Suprapubic skin (tissue), 4 donors: ENCODE measurements at places on chromosomes 4 and X. TPM values are rescaled to one million over a fixed set of nuclear protein-coding genes. Genes with fewer than 3 reads are reported as not detected.

Gene CLDN34
- total RNA-seq: not detected

Gene PTCHD1
- 0.13 TPM for total RNA-seq

DNA sequence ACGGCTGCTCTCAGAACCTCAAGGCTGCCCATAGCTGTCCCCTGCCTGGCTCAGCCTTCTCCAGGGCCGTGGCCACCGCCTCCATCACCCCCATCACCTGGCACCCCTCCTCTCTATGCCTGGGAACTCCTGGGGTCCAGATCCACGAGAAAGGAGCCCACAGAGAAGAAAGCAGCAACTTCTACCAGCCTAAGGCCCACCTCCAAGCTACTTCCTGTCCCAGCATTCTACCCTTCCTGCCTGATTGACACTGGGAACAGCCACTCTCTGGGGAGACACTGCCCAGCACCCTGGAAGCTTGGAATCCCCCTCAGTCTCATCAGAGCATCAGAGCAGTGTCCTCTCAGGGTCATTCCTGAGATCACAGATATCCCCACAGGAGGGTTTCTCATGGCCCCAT, 36.9 kb upstream of the PROM1 start:
- no peak overlapping the region for H3K4me3 ChIP-seq
- H3K4me1 ChIP-seq: no peaks in the 10 kb centered on the region
- DNase-seq: no peak

DNA sequence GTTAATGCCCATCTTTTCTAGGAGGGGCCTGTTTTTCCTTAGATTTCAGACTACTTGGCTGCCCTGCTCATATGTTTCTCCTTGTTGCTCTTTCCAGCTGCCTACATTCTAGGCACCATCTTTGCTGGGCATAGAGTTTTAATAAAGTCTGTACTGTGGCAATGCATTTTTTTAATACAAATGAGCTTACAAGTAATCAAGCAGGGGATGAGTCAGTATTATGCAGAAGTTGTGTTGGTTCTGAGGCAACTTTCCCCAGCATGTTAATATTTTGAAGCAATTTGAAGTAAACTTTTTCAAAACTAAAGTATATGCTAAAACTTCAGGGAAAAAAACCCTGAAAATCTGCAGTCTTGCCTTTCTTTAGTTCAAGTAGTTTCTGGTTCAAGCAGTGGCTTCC, 372.0 kb upstream of the GATB start:
- no peak overlapping the region for H3K27ac ChIP-seq
- H3K4me1 ChIP-seq: no peaks in the 10 kb centered on the region
- H3K36me3 ChIP-seq: no peaks in the 10 kb centered on the region
- no peak overlapping the region for H3K4me3 ChIP-seq
- no peak for DNase-seq

DNA sequence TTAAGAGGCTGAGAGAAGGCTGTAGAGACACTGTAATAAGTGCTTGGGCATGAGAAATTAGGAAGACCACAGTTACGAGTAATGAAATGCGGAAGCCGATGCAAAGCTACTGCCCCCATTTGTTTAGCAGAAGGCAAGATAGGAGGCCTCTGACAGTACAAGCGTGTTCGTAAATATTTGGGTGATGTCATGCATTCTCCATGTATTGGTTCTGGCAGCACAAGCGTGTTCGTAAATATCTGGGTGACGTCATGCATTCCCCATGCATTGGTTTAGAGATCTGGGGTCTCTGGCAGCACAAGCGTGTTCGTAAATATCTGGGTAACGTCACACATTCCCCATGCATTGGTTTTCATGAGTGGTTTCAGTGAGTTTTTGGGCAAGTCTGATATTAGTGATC, 661.5 kb upstream of the FRG1 start:
- no peaks in the 10 kb centered on the region for H3K4me1 ChIP-seq
- no peaks in the 10 kb centered on the region for H3K27me3 ChIP-seq
- H3K36me3 ChIP-seq: no peaks in the 10 kb centered on the region
- no peak overlapping the region for H3K27ac ChIP-seq
